ENCODE measurements at places on chromosomes 1 and 21. TPM values are rescaled to one million over a fixed set of nuclear protein-coding genes. Genes with fewer than 3 reads are reported as not detected.

Gene BGLAP
- 2.1 TPM for total RNA-seq

Gene S100A14
- 0.14 TPM for total RNA-seq

Gene TPTE
- not detected for total RNA-seq

Gene OR2L8
- not detected for total RNA-seq

Gene VWA5B1
- not detected for total RNA-seq

Gene BRDT
- not detected for total RNA-seq

Gene PRDM15
- 13.0 TPM for total RNA-seq

DNA sequence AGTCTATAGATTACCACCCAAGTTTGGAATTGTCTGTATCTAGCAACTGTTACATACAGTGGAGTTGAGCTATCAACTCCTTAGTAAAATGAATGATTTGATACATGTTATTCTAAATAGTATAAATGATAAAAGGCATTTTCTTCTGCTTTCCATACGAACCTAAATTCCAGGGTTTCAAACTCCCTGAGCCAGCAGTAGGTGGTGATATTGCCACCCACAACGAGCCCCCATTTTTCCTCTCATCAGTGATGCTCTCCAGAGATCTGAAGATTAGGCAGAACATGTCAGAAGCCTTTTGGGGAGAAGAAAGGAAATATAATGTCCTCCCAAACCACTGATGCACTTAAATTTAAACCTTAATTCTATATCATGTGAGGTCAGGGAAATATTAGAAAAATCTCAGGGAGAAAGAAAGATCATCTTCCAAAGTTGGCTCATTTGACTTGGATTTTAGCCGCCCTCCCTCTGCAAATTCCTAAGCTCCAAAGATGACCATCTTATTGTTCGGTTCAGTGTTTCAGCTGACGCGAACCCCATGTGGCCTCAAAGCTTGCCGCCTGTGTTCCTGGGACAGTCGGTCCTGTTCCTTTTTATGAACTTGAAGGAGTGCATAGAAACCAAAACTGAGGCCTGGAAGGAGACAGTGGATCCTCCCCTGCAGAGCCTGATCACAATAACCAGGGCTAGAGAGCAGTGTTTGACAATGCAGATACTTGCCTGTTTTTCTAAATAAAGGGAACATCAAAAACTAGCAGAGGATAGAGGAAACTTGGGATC lies 2.3 kb downstream of the EVA1C start:
- DNase-seq, result peak; percentile 14

DNA sequence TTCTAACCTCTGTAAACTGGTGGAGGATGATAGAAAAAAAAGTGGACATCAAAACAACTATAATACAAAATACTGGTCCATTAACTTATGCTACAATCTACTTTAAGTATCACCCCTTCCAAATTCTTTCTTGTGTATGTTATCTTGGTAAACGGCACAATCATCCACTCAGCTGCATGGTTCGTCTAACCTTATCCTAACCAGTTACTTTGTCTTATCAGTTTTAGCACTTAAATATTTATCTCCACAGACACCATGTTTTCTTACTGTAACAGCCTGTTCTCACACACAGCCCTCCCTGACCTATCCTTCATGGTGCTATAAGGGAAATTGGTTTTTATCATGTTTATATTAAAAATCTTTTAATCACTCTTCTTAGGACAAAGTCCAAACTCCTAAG lies 157.2 kb downstream of the PTGER3 start:
- no peak for DNase-seq

DNA sequence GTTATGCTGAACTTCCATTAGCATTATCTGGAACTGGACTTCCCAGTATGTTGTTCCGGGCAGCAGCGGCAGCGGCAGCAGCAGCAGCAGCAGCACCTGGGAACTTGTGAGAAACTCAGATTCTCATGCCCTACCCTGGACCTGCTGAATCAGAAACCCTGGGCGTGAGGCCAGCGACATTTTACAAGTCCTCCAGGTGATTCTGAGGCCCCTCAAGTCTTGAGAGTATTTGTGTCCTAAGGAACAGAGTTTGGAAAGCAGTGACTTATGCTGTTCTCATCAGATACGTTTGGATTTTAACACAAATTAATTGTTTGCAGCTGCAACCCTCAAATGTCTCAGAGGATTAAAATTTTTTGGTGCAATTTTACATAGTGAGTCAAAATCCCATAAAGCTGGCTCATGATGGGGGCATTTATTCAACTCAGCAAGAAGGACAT lies 157.2 kb upstream of the KAZN start:
- DNase-seq, result no peak

- DNase-seq, result no peak
Measured at GRCh38 chr1:221605569-221605968, 136.3 kb downstream of the DUSP10 start.

- no peak for DNase-seq
Measured at GRCh38 chr1:167770127-167770526, 48.3 kb downstream of the MPZL1 start.

GRCh38 chr1:29732453-29732852 lies 496.1 kb downstream of the PTPRU start:
- no peak for DNase-seq

DNA sequence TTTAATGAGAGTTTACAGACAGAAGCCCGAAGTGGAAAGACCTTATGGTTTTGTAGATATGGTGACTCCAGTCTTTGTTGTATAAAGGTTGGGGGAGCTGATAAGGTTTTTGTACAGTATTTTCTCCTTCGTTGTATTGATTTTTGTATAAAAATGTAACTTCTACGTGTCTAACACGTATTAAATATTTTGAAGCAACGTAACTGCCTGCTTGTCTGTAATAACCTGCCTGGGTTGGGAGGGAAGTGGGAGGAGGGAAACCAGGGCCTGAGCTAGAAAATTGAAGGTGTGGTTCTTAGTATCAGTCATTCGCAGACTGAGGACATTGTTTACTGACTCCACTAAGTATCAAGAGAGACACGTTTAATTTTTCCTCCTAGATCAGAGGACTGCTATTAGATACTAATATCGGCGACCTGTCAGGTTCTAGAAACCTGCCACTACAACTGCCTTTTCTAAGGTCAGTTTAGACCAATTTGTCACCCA lies 2.2 kb downstream of the IER5 start:
- DNase-seq, result peak; percentile 72

DNA sequence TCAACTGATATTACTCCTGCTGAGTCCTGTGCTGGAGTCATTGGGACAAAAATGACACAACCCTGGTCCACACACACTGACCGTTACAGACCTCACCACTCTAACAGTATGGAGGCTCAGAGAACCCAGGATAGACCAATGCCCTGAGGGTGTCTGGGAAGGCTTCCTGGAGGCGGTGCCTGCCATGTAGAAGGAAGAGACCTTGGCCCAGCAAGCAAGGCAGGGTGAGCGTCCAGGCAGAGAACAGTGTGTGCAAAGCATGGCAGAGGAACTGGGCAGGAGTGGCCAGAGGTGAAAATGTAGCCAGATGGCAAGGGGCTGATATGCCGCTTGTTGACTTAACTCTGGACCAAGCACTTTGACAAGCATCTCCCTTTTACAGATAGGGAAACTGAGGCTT lies 85.5 kb downstream of the VWA5B1 start:
- no peak for DNase-seq

- DNase-seq, result no peak
Measured at GRCh38 chr1:198297281-198297680, 140.5 kb downstream of the NEK7 start.

DNA sequence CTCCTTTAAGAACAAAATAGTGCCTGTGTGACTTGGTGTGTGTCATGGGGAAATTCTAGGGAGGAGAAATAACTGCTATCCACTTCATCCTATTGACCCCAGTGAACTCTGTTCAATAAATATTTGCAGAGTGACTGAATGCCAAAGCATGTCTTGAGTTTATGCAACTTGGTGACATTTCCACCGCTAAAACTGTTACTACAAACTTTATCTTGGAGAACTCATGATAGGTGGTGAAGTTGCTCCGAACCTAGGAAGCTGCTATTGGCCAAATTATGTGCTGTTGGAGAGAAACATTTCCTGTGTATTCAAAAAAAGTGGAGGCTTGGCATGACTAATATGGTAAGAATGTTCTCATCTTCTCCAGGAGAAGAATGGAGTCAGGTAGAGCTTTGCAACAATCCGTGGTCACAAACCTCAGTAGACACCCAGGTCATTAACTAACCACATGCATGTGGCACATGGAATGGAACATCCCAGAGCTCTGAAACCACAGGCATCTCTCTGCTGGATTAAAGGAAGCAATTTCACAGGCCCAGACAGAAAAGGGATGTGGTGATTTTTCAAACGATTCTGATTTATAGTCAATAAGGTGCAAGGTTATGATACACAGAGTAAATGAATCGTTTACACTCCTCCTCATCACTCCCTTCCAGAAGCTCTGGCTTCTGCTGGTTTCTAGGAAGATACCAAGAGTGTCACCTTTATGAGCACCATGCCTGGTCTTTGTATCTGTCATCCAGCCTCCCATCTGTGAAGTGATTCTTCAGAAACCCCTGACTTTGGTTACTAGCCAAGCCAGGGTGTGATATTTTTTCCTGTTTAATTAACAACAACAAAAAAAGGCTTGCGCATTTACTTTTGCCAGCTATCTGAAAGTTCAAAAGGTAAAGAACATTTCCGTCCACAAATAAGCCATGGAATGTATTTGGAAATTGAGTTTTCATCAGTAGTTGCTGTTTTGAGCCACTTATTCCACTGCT lies 361.1 kb downstream of the TGFB2 start:
- DNase-seq, result no peak

DNA sequence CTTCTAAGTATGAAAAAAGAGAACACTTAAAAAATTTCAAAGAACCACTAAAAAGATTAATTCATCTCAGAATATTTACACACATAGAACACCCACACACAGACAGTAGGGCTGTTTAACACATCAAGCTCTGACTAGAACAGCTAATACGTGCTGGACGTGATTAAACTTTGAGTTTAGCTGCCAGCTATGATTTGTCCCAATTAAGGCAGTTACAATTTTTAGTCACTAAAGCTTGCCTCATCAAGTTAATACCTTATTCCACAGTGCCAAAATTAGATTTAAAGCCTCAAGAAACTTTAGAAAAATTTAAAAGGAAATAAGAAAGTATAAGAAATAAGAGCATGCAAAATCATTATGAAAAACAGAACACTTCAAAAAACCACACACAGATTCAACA lies 18.9 kb downstream of the SLC16A1 start:
- no peak for DNase-seq

- no peak for DNase-seq
Measured at GRCh38 chr1:39898648-39899603, 2.8 kb downstream of the MYCL start.

GRCh38 chr1:199561334-199561733 lies 466.2 kb upstream of the NR5A2 start:
- no peak for DNase-seq

GRCh38 chr1:150775276-150775675 lies 9.7 kb upstream of the CTSS start:
- no peak for DNase-seq

DNA sequence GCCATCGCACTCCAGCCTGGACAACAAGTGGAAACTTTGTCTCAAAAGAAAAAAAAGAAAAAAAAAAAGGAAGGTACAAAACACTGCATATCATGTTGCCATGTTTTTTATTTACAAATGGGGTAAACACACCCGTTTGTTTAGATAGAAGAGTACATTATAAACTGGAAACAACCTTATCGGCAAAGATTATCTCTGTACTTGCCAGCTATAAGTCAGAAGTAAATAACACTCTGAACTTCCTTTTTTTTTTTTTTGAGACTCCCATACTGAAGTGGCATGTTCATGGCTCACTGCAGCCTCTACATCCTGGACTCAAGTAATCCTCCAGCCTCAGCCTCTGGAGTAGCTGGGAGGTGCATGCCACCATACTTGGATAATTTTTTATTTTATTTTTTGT lies 21.9 kb downstream of the USP48 start:
- DNase-seq, result no peak

All from activated CD4-positive, alpha-beta T cell treated with anti-CD3 and anti-CD28 coated beads for 36 hours (primary cell).